Activated T-cell treated with anti-CD3 and anti-CD28 coated beads for 24 hours (primary cell): ENCODE measurements at places on chromosomes 1 and 21.
A peak's percentile ranks its signal among the peaks of the same experiment; 100 is the strongest.

GRCh38 chr1:39214021-39214713, 9.7 kb downstream of the MACF1 start:
- DNase-seq = no peak

GRCh38 chr1:31647106-31647505, 2.4 kb upstream of the PEF1 start:
- no peak for DNase-seq

DNA sequence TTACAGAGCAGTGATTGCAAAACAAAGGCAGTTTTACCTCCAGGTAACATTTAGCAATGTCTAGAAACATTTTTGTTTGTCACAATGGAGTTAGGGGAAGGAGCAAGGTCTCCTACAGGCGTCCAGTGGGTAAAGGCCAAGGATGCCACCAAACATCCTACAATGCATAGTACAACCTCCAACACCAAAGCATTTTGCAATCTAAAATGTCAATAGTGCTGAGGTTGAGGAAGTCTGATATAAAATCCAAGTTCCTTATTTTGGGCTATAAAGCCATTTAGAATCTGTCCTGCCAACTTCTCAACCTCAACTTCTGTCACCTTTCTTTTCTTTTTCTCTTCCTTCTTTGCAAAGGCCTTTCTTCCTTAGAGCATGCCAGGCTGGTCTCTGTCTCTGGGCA, 111.2 kb downstream of the FASLG start:
- no peak for DNase-seq

- no peak for DNase-seq
These were observed 30.7 kb upstream of the TARBP1 start for GRCh38 chr1:234509457-234510328.

- no peak for DNase-seq
These were observed 132.2 kb downstream of the NTMT2 start for GRCh38 chr1:170277985-170278384.

GRCh38 chr21:31869750-31870149, 3.1 kb upstream of the HUNK start:
- DNase-seq = no peak

DNA sequence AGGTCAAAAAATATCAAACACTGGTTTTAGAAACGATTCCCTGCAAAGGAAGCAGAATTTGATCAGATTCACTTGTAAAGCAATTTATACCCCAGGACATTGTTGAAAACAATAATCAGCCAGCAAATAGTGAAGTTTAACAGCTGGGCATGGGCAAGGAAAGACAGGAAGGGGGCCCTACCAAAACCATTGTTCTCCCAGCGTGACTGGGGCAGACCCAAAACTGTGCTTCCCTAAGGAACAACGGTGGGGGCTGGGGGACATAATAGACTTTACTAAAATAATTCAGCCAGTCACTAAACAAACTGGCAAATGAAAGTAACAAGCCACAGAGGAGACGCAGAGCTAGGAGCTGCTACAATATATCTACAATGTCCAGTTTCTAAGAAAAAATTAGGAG, 100.2 kb downstream of the AHCTF1 start:
- DNase-seq = no peak

DNA sequence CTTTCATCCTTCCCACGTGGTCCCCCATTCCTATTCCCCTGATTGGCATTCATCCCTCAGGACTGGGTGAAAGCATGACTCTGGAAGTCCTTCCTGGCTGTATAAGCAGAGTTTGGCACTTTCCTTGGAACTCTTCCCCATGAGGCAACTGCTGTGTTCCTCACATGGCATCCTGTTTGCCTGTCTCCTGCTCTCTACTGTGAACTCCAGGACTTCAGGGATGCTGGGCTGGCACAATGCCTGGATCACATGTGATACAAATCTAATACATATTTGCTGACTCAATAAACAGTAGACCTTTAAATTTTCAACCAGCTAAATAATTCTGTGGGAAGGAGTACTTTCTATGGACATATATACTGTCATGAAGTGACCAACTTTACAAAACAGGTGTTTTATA, 46.8 kb upstream of the EDEM3 start:
- DNase-seq = no peak

- DNase-seq = no peak
These were observed 277.3 kb downstream of the KAZN start for GRCh38 chr1:14875524-14876509.

DNA sequence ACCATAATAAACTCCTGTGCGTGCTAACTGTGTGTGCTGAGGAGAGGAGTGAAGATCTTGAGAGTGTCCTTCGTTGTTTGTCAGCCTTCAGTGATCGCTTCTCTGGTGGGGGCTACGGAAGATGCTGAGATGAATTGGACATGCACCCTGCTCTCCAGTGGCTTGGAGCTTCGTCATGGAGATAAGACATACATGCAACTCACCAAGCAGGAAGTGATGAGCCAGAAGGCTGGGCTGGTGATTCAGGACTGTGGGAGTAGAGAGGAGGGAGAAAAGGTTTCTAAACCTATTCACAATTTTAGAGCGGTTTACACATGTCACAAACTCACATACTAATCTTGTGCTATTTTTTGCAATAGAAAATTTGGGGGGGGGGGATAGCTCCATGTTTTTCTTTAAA, 128.9 kb upstream of the ADAR start:
- peak; percentile 53 for DNase-seq

DNA sequence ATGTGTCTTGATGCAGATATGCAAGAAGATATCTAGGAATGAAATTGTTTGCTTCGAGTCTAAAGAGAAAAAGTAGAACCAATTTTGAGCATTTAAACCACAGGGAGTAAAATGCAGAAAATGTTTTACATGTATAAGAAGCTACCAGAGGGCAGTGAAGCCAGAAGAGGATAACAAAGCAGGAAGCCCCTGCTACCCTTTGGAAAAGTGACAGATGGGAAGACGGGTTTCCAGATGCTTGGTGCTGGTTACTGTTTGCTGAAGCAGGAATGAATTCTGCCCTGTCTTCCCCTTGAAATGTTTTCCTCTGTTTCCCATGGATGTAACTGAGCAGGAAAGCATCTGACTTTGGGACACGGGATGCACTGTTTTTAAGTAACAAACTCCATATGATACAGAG, 822.2 kb downstream of the MRPL39 start:
- DNase-seq = no peak

DNA sequence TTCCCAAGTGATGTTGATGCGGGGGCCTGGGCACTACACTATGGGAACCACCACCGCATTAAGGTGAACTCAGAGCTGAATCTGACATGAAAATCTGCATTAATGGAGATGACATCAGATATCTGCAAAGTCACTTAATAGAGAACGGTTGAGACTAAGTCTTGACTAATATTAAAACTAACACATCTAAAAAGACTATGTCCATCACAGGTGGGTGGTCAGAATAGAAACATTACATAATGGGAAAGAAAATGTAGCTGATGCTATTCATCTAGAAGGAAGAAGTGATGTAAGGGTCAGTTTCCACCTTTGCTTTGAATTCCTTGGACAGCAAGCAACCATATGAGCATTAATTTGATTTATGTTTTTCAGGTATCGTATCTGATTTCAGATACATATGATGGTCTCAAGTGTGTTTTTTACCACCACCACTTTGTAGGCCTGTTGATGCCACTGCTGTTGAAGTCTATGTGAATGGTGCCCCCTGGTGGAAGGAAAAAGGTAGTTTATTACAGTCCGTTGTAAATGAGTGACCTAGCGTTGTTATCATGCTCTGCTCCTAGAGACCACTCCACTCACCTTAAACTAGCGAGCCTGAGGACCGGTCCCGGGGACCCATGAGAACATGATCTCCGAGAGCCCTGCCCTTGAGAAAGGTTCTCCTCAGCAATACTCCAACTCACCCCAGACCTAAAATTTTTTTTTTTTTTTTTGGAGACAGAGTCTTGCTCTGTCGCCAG, 73.5 kb downstream of the BACH1 start:
- DNase-seq = peak; percentile 56

DNA sequence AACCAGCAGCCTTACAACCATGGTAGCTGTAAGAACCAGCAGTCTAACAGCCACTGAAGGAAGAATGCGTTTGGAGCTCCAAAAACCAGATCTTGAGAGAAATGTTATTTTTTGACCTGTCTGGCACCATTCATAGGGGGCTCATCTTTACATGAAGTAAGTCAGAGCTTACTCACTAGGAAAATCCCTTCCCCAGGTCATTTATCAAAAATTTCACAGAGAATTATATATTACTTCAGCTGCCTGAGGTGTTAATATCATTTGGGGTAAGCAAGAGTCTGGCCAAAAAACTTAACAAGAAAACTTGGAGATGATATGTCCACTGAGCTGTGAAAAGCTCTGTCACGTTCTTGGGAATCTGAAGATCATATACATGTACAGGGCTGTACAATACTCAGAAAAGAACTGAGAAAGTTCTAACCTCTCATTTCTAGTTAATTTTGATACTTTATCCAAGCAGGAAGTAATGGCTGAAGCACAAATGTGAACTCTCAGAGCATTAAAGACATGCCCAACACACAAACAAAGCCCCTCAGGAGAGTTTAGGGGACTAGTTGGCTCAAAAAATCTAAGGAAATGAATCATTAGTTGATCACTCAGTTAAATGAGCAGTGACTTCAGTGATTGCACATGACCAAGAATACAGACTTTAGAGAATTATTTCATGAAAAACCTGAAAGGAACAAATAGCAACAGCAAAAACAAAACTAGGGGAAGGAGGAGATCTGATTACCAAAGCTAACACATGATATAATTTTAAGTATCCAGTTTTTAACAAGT, 681.1 kb downstream of the LTN1 start:
- DNase-seq = no peak

- no peak for DNase-seq
These were observed 21.7 kb downstream of the DOP1B start for GRCh38 chr21:36178349-36178748.
